ENCODE measurements at places on chromosomes 11 and 22.

DNA sequence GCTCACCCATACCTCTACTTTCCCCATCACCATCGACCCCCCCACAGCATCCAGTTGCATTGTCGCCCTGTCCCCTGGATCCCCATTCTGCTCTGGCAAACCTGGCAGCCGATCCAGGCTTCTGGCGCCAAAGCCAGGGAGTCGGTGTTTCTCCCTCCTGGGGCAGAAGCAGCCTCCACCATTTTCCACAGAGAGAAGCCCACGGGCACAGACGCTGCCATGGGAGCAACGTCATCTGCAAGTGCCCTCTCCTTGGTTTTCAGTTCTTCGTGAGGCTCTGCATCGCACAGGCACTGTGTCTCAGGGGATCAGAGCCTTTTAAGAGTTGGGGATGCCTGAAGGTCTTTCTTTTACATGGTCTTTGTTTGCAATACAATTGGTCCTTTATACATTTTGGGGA is 2.3 kb downstream of the YPEL4 start:
- no peak for DNase-seq

DNA sequence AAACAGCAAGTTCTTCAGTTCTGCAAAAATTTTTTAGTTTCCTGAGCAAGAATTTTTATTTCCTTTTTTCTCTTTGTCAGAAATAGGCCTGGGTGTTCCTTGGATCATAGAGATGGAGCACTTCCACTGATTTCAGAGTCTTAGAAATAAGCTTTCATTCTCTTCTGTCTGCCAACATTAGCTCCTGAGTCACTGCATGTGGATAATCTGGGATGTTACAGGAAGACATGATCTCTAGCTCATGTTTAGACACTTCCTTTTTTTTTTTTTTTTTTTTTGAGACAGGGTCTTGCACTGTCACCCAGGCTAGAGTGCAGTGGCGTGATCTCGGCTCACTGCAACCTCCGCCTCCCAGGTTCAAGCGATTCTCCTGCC is 13.2 kb upstream of the TMEM218 start:
- DNase-seq, result no peak

DNA sequence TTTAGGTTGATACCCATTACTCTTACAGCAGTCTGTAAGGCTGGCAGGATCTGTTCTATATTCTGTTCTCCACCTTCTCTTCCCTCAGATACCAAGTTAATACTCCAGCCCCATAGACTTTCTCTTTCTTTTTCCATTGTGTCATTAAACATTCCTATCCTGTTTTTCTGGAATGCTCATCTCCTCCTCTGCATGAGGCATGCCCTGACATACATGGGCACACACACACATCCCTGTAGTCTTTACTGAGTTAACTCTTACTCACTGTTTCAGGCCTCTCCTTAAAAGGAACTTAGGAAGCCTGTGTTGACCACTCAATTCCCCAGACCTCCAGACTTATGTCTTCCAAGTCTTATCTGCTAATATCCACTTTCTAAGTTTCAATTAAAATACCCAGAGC is 476.8 kb downstream of the METTL15 start:
- no peak for DNase-seq

- DNase-seq, result no peak
These were observed 124.4 kb downstream of the TEAD1 start for GRCh38 chr11:12798609-12799011.

- no peak for DNase-seq
These were observed 19.2 kb downstream of the TP53I11 start for GRCh38 chr11:44931466-44931865.

DNA sequence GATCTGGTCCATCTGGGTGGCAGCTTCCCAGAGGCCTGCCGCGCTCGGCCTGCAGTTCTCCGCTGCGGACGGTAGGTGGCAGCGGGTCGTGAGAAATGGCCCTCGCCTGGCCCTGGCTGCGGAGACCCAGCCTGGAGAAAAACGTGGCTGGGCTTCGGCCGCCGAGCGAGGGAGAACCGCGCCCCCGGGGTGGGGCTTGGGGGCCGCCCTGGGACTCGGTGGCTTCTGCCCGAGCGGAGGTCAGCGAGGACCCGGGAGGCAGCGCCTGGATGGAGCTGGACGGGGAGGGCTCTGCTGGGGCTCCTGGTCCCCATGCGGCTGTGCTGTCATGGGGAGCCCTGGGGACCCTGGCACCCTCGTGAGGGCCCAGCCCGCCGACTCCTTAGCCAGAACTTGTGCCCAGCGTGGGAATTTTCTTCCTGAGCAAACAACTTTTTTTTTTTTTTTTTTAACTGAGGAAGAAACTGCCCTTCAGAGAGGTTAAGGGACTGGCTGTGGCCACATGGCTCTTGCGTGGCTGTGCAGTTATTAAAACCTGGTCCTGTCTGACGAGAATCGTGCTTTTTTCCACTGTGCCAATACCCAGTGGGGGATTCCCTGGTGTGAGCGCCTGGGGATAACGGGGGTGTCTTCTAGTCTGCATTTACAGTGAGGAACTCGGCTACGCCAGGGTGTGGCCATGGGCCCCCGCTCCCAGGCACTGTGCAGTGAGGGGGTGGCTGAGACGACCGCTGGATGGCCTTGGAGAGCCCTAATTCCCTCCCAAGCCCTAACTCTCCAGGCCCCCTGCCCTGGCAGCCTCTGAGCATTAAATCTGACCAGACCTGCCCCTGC is 535.6 kb downstream of the INSC start:
- peak; percentile 24 for DNase-seq

DNA sequence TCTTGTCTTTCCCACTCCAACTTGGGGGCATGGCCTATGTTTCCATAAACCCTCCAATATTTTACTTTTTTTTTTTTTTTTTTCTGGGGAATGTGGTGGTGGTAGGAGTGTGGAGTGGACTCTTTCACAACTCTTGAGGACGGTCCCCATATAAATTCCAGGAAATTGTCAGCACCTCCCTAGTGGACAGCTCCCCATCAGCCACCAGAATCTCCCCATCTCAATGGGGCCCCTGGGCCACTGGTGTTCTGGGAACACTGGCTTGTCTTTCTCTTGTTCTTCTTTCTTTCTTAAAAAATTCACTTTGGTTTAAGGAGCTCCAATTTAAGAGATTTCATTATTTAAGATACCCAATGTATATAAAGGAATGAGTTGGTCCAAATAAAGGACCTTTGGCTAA is 74.1 kb downstream of the ADM start:
- no peak for DNase-seq

- DNase-seq, result no peak
These were observed 15.0 kb upstream of the CYB5R2 start for GRCh38 chr11:7688238-7688826.

GRCh38 chr11:128240546-128240945 is 346.8 kb downstream of the ETS1 start:
- DNase-seq, result no peak

GRCh38 chr22:17903564-17904295 is 120.6 kb downstream of the MICAL3 start:
- DNase-seq, result no peak

DNA sequence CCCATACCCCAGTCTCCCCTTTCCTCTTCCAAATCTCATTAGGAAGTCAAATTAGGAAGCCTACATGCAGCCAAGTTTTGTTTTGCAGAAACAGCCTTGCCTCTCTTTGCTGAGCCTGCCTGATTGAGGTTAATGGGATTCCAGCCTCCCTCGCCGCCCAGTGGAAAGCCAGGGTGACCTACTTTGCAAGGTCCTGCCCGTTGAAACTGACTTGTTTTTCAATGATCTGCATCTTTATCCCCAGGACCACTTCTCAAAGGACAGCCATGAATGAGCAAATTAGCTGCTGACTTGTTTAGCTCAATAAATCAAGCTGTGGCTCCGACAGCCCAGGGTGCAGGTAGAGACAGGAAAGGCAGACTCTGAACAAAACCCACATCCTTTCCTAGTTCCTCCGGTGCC is 110.4 kb downstream of the RRAS2 start:
- DNase-seq, result no peak

DNA sequence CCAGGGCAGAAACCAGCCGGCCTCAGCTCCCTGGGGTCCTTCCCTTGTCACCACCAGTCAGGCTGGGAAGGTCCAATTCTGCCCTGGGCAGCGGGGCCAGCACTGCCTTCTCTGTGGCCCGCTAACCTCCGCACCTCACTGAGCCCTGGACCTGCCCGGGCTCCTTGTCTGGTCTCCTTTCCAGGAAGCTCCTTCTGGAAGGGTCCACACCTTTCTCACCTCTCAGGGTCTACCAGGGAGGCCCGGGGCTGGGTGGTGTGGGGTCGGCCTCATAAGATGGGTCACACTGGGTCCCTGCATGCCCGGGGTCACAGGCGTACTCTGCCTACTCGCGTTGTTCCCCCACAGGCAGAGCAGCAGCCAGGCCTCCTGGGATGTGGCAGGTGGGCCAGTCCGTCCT is 69.0 kb downstream of the WNT7B start:
- no peak for DNase-seq

DNA sequence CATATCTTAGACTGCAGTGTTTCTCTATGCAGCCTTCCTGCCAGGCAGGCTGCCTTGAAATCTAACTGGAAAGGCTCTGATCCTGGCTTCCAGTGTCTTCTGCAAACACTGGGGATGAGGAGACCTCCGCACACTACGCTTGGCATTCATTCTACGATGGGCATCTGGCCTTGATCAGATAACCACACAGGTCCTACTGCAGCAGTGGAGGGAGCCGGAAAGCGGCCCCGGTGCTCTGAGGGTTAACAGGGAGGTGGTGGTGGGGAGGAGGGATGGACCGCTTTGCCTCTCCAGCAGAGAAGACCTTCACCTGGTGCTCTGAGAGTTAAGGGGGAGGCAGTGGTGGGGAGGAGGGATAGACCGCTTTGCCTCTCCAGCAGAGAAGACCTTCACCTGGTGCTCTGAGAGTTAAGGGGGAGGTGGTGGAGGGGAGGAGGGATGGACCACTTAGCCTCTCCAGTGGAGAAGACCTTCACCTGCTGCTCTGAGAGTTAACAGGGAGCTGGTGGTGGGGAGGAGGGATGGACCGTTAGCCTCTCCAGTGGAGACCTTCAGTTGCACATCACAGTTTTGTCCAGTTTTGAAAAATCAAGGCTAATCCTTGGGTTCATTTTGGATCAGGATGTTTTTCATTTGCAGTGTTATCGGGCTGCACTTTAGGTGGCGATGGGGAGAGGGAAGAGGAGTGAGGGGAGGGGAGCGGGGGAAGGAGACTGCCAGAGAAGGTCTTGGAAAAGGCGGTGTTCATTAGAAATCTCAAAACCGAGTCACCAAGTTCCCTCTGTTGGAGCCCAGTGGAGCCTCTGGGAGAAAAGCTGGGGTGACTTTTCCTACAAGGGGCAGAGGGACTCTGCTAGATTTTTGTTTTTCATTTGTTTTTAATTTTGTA is 5.6 kb downstream of the GAL start:
- no peak for DNase-seq

DNA sequence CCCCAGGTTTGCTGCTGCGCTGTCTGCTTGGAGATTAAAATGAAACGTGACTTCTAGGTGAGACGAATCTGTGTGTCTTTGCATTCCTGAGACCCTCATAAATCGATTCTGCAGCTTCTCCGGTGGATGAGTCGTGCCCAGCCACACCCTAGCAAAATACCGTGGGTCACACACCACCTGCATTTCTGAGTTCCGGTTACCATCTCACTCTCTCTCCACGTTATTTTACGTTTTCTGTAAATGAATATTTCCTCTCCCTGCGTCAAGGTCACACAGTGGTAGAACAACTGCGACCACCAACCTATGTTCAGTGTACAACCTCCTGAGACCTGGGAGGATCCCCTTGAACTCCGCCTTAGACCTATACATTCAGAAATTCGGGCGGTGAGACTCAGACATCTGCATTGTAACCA is 1.1 kb downstream of the YWHAH start:
- DNase-seq, result no peak

DNA sequence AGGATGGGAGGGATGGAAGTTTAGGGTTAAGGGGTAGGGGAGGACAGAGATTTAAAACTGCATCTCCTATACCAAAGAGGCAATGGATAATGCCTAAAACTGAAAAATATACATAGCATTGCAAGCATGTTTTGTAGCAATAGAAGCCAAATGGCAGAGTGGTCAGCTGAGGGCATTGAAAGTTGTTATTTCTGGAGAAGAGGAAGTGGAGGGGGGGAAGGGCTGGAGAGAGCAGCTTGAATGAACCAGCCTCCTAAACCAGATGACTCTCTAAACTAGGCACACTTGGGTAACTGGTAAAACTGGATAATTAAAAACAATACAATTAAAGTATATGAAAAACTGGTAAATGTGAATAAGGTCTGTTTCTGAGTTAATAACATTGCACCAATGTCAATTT is 70.3 kb upstream of the TP53I11 start:
- DNase-seq, result no peak

DNA sequence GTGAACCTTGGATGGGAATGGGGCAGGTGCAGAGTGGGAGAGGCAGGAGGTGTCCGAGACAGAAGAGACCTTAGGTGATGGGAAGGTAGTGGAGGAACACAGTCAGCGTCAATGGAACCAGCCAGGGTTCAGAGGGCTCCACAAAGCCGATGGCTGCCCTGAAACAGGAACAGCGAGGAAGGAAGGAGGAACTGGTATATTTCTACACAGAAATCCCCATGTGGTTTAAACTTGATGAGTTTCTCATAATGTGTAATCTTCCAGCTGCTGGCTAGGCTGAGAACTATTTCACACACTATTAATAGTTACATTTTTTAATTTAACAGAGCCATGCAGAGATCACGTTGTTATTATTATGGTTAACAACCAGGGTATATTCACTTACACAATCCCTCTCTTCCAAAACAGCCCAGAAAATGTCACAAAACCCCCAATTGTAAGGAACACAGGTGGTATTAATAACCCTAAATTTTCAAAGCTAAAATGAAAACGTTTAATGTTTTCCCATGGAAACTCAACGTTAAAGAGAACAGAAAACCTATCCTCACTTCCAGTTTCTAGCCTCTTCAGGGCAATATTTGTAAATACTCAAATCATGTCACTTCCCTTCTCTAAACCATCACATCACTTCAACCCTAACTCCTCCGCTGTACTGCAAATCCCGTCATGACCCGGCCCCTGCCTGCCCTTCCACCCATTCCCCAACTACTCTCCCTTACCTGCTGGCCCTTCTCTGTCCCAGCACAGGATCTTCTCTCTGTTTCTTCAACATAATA is 74.5 kb upstream of the ARFGAP3 start:
- DNase-seq, result no peak

GRCh38 chr11:19740586-19740985 is 27.9 kb downstream of the NAV2 start:
- DNase-seq, result no peak

- DNase-seq, result no peak
These were observed 45.4 kb downstream of the IGF2 start for GRCh38 chr11:2093575-2094353.

GRCh38 chr22:38655519-38656255 is 505 bp downstream of the FAM227A start:
- DNase-seq, result no peak

DNA sequence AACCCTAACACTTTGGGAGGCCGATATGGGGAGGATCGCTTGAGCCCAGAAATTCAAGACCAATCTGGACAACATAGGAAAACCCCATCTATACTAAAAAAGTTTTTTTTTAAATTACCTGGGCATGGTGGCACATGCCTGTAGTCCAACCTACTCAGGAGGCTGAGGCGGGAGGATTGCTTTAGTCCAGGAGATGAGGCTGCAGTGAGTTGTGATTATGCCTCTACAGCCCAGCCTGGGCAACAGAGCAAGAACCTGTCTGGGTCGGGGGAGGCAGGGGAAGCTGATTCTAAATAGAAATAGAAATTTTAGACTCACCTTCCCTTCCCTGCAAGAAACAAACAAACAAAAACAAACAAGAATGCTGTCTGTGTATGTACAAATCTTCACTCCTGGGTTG is 52.9 kb upstream of the PRODH start:
- no peak for DNase-seq

All from stimulated activated CD4-positive, alpha-beta T cell treated with anti-CD3 and anti-CD28 coated beads, Interleukin-1b, Interleukin-23, amount 100 ng/mL, for 1 hour (primary cell).